RPMI8226 (cell line): ENCODE measurements at places on chromosomes 5 and 9.

- DNase-seq, result peak; percentile 5
These were observed 25.2 kb upstream of the FOCAD start for GRCh38 chr9:20658677-20659473.

DNA sequence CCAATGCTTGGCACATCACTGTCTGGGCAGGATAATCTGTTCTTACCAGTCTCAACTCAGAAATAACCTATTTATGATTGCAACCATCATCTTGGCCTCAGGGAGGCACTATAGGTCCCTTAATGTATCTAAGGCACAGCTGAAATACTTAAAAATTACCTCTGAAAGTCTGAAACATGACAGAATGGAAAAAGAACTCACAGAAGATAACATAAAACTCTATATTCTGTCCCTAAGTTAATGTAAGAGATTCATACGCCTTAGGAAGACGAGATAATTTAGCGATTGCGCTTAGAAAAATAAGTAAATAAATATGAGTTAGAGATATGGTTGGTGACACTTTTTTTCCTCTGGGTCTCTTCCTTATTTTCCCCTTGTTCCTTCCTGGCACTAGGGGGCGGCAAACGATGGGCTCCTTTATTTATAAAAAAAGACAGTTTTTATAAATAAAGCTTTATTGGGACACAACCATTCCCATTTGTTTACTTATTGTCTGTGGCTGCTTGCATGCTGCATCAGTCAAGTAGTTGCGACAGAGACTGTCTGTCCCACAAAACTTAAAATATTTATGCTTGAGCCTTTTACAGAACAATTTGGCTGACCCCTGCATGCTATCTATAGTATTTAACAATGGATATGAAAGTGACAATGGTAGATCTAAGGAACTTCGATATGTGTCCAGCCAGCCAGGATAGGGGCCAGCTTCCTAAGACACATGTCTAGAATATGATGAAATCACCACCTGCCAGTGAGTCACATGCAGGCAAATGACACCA, 79.6 kb downstream of the PDE4D start:
- peak; percentile 61 for DNase-seq

DNA sequence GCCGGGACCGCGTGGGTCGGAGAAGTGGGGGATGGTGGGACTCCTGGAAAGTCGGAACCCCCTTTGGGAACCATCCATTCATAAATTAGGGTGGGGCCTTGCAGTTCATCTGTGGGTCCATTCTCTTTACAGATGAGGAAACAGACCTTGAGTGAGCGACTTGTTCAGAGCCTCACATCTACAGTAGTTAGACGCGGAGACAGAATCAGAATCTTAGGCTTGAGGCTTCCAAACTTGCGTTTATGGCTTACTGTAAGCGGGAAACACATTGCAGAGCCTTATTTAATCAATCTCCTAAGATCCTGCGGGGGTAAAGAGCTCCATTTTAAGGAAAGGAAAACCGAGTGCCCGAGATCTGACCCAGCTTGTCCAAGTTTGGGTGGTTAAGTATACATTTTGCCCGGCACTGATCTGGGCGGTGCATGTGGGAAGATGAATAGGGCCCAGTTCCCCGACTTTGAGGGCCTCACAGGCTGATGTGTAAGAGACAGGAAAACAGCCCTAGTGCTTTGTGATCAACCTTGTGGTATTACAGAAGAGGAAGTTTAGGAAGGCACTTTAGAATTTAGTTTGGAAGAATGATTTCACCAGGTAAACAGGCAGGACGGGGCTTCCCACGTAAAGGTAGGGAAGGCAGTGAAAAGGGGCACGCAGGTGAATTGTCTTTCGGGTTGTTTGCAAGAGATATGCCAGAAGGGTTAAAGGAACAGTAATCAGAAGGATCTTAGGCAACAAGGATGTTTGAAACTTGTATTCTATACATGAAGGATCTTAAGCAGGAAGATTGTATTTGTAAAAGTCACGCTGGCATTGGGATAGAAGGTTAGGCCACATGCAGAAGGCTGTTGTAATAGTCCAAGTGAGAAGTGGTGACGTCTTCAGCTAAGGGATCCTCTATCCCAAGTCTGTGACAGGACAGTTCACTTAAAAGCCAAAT, 744 bp downstream of the TARS1 start:
- peak; percentile 34 for DNase-seq

DNA sequence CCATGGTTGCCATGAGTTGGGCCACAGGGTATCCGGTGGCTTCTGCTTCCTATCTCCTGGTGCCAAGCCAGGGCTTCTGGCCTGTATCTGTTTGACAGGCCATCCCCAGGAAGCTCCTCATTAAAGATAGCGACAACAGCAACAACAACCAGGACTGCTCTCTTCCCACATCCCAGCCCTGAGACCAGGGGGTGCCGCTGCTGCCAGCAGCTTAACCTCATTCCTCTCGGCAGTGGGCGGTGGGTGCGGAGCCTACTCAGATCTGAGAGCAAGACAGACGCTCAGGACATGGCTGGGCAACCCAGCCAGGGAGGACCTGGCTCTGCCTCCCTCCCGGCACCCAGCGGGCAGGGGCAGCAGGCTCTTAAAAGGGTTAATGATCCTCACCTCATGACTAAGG, 98.3 kb downstream of the PSD2 start:
- no peak for DNase-seq

- no peak for DNase-seq
These were observed at the start of gene FAM81B for GRCh38 chr5:95390812-95391492. Gene FAM81B, plus strand, starts transcription at chr5:95391366. Its CDS starts 24 bp downstream, at chr5:95391390.

GRCh38 chr5:75588666-75589065, 22.6 kb upstream of the ANKDD1B start:
- no peak for DNase-seq

GRCh38 chr9:27589462-27589861, 16.2 kb upstream of the C9orf72 start:
- no peak for DNase-seq

- DNase-seq, result no peak
These were observed 204.8 kb downstream of the C9orf50 start for GRCh38 chr9:129415942-129416651.

DNA sequence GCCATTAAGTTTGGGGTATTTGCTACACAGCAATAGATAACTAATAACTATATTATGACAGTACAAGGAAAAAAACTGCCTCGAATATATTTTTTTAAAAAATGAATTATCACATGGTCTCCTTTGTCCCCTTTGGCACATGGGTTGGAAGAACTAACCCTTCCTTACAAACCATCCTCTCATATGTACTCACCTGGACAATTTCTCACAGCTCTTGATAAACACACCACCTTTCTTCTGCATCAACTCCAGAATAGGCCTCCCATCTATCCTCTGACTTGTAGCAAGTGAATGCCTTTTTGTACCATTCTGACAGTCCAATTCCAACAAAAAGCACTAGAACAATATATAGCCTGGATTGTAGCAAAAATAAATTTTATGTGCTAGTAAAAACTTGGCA, 78.7 kb upstream of the LARP1 start:
- DNase-seq, result no peak

DNA sequence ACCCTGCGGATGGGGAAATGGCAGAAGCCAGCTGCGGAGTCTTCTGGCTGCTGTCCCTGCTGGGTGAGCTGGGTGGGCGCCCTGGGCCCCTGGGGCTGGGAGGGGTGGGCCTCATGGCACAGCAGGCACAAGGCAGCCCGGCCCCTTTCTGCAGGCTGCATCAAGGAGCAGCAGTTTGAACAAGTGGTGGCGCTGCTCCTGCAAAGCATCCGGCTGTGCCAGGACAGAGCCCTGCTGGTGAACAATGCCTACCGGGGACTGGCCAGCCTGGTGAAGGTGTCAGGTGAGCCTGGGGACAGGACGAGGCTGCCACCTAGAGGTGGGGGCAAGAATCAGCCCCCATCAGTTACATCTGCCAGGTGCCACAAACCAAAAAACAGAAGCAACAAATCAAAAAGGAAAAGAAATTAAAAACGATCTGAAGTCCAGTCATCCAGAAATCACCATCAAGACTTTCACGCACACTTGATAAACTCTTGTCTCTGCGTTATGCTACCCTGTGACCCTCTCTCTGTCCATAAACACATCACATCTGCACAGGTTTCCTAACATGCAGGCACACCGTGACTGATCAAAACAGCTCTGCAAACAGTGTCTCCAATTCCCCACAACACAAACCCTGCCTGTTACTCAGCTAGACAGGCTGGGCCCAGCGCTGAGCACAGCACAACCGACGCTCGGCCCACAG, 13.9 kb downstream of the REXO4 start:
- peak; percentile 72 for DNase-seq

DNA sequence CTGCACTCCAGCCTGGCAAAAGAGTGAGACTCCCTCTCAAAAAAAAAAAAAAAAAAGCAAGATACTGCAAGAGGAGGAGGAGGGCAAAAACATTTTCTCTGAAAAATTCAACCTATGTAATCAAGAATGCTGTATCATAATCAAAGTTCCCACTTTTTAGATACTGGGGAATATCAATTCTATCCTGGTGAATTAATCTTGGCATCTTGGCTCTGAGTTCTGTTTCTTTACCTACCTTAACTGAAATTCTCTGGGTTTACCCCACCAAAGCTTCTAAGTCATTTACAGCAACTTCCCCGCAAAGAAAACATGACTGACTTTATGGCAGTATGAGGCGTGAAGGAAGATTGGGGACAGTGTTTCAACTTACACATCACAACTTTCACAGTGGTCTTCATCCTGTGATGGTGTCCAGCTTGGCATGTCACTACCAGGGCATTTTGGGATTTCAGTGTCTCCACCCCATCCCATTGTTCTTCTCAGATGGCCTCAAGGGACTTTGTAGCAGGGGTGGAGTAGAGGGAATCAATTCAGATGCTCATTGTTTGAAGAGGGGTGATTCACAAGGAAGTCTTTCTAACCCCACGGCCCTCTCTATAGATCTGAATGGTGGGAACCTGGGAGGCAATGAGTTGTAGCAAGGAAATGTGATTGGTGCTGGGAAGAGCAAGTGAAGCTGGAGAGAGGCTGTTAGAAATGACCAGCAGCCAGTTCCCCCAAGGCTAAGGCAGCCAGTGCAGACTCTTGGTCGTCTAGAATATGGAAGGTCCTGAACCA, 130.5 kb downstream of the SCAMP1 start:
- DNase-seq, result no peak

DNA sequence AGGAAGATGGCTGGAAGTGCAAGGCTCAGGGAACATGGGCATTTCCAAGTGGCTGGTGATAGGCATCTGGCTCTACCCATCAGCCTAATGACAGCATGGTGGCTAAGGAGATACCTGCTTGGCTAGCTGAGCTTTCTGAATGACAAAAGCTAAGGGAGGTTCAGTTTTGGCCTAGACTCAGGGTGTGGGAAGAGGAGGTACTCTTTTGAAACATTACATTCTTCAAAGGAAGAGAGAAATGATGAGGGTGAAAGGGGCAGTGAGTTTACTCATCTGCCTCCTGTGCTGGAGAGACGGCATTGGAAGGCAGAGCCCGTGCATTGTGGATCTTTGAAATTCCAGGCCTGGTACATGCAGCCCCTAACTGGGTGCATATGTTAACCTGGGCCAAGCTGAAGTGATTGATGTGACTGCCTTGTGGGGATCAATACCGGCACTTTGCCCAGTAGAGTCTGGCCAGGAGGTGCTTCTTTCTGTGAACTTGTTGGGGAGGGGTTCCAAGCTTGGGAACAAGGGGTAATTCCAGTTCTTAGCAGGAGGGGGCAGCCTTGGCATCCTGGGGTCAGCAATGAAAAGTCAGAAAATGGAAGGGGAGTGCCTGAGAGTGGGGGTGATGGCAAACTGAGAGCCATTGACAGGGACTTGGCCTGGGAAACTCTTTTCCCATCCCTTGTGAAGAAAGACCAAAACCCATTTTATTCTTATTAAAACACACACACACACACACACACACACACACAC, 108.6 kb downstream of the ACER2 start:
- no peak for DNase-seq

DNA sequence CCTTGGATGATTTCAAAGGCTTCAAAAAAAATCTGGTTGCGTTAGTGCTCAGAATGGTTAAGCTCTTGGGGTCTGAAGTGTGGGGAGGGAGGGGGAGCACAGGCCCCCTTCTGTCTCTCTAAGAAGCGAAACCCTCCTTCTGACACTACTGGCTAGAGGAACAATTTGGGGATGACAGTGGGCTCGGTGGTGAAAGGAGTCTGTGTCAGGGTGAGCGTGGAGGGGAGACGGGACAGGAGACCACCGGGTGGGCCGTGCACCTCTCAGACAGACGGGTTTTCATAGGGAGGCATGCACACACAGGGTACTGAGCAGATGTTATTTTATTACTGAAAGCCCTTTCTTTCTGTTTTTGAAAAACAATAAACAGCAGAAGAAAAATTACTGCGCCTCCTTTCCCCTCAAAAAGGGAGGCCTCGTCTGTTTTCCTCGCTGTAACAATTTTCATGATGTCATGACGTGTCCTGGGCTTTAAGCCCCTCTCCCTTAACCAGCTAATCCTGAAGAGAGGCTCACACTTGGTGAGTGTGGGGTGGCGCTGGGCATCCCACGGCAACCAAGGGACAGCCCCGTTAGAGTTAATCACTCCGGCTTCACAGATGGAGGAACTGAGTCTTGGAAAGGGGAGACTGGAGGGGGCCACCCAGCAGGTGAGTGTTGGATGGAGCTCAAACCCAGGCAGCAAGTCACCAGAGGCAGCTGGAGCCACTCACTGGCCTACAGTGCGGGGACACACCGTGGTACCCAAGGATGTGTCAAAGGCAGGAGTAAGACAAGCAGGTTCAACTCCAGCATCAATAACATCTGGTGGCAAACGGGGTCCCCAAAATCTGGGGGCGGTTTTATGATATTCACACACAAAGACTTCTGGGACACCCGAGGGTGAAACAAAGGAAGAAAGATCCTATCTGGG, 53.4 kb downstream of the PTCH1 start:
- DNase-seq, result peak; percentile 8

- DNase-seq, result no peak
These were observed 604.5 kb downstream of the GABRG2 start for GRCh38 chr5:162672061-162672460.

DNA sequence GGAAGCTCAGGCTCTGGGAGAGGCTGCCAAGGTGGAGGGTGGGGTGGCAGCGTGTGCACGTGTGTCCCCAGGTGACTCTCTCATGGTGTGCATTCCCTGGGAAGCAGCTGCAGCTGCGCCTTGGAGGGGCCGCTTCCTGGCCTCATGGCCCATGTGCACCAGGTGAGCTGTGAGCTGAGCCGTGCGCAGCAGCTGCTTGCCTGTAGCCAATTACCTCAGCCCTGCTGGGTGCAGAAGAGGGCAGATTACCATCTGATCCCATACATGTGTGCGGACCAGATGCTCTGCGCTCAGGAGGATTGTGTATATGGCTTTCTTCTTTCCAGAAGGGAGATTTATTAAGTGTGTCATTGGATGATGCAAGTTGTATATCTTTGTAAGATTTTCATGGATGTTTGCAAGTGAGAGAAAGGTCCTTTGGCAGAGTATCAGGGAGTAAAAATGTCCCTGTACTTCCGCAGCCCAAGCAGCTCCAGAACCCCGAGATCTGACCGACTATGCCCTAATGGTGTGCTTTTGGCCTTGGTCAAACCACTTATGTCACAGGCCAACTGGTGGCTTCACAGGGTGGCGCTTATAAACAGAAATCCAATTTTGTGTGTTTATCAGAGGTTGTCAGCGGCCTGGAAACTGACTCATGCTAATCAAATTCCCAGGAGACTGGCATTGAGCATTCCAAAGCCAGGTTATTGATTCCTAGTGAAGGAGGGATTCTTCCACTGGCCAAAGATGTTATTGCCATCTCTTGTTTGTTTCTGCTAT, 229.3 kb downstream of the GOLPH3 start:
- no peak for DNase-seq

GRCh38 chr5:143345671-143346440, 57.6 kb downstream of the NR3C1 start:
- DNase-seq, result no peak

GRCh38 chr9:137064027-137064879, 6.1 kb downstream of the SAPCD2 start:
- DNase-seq, result peak; percentile 66
